Central memory CD4-positive, alpha-beta T cell (primary cell): ENCODE measurements at places on chromosomes 5 and 9.

GRCh38 chr5:167339205-167339604, 952.2 kb upstream of the WWC1 start:
- DNase-seq, result no peak

DNA sequence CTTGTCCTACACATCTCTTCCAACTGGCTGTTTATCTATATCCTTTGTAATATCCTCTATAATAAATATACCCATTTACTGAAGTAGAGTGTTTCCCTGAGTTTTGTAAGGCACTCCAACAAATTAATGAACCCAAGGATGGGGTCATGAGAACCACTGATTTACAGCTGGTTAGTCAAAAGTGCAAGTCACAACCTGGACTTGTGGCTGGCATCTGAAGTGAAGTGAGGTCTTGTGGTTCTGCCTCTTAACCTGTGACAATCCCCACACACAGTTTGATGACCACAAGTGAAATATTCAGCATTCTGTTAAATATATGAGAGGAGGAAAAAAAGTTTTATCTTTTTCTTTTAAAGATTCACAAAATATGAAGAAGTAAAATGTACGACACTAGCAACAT, 126.1 kb downstream of the NR2F1-AS1 start:
- no peak for DNase-seq

GRCh38 chr9:136387217-136387616, 12.8 kb downstream of the SNAPC4 start:
- no peak for DNase-seq

DNA sequence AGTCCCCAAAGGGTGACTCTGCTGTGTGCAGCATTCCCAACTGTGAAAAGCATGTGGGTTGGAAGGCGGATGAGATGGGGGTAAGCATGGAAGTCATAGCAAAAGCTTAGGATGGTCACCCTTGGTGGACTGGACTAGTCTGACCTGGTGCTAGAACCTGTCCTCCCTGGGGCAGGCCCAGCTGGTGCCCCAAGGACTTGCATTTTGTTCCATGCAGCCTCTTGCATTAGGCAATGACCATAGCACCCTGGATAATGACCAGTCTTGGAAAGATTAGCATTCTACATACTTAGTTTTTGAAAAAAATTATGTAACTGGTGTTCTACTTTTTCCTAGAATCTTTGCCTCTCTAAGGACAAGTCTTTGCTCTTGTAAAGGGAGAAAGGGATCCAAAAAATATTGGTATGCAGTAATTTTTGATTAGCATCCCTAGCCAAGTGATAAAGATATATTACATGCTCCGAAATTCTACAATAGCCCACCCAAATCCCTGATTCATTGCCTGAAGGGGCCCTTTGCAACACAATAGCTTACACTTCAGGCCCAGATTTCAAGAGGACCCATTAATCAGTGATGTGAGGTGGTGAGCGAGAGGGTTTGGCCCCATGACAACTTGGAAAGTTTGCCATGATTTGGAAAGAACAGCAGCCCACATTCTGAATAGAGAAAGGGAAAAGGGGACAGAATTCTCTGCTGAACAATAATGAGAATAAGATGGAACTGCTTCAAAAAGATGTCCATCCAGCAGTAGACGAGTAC, 93.3 kb upstream of the CD180 start:
- no peak for DNase-seq

- DNase-seq, result no peak
Observed at GRCh38 chr9:128575469-128575868, 23.1 kb downstream of the SPTAN1 start.

- no peak for DNase-seq
Observed at GRCh38 chr9:136622538-136622948, 40.2 kb upstream of the EGFL7 start.

- DNase-seq, result no peak
Observed at GRCh38 chr9:115157245-115157674, 39.3 kb upstream of the TNC start.

GRCh38 chr9:125844611-125845010, 97.4 kb downstream of the PBX3 start:
- no peak for DNase-seq

- DNase-seq, result no peak
Observed at GRCh38 chr5:93926831-93927620, 185.6 kb upstream of the POU5F2 start.

DNA sequence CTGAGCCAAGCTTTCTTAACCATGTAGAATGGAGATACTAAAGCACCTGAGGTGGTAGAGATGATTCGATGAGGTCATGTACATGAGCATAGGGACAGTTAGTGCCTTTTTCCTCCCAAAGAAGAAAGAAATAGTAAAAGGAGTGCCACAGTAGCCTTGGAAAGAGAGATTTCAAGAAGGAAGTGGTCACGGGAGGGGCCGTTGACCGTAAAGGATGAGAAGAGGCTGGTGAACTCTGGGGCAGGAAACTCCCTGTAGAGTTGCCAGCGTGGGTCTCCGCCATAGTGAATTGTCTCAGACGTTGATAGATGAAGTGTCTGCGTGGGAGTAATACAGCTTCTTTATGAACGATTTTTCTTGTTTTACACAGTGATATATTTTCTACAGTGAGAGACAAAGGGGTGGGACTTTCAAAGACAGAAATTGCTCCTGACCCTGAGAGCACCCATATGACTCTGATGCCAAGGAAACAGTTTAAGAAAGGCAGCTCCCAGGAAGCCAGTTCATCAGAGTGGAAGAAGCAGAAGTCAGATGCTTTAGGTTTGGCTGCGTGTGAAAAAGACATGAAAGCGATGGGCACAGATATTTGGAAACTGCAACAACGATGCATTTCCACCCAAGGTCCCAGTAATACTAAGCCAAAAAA, 41.3 kb downstream of the UGCG start:
- peak; percentile 47 for DNase-seq

DNA sequence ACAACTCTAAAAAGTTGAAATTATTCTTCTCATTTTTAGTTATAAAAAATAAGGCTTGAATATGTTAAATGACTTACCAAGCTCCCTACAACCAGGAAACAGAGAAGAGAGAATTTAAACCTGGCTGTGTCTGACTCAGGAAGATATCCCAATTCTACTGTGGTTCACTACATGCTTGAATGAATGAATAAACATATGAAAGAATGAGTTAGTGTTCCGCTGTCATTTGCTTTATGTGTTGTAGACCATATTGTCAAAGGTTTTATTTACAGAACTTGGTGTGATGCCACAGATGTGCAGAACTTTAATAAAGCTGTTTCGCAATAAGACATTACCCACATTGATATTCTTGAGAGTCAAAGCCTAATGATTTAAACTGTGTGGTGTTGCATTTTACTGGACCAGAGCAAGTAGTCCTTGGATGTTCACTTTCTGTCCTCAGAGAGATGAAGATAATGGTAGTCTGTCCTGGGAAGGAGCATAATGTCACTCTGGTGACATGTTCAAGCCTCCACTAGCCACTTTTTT, 313.2 kb downstream of the TRIM32 start:
- DNase-seq, result no peak

GRCh38 chr5:159514229-159514810, 184.0 kb upstream of the IL12B start:
- DNase-seq, result no peak

DNA sequence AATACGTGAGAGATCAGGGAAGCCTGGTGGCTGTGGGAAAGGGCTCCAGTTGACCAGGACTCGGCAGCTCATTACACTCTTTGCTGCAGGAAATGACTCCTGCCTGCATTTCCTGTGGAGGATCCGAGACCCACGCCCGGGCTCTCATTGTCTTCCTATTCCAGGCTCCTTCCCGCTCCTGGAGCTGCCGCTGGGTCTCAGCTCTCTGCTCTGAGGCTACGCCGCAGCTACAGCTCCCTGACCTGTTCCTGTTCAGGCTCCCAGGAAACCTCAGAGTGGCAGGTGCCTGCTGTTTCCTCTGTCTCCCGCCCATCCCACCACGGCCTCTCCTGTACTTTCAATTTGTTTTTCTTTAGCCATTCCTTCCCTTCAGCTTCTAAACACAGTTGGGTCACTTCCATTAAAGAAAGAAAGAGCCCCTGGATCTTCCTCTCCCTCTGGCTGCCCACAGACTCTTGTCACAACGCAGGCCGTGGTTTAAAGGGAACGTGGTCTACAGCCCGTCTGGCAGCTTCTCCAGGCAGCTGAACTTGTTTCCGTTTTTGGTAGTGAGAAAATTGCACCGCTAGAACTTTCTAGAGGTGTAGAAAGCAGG, 71.5 kb downstream of the IL6ST start:
- peak; percentile 8 for DNase-seq

DNA sequence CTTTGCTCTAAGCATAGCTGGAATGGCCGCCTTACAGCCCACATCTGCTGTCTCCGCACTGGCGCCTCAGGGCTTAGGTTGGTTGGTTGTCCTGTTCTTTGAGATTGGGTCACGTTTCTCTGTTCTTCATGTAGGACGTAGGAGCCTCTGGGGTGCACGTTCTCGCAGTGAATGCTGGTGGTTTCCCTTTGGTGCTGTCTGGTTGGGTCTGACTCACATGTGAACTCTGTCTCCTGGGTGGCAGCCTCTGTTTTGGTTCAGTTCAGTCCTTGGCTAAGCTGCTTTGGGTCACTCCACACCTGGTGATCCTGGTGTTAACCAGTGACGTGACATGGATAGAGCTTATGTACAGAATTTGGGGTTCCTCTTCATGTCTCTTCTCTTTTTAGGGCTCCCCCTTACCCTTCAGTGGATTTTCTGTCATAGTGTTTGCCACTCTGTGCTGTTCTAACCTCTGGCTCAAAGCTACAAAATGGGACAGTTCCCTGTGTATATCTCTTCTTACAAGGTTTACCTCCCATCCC, 12.6 kb upstream of the LPCAT1 start:
- peak; percentile 73 for DNase-seq

DNA sequence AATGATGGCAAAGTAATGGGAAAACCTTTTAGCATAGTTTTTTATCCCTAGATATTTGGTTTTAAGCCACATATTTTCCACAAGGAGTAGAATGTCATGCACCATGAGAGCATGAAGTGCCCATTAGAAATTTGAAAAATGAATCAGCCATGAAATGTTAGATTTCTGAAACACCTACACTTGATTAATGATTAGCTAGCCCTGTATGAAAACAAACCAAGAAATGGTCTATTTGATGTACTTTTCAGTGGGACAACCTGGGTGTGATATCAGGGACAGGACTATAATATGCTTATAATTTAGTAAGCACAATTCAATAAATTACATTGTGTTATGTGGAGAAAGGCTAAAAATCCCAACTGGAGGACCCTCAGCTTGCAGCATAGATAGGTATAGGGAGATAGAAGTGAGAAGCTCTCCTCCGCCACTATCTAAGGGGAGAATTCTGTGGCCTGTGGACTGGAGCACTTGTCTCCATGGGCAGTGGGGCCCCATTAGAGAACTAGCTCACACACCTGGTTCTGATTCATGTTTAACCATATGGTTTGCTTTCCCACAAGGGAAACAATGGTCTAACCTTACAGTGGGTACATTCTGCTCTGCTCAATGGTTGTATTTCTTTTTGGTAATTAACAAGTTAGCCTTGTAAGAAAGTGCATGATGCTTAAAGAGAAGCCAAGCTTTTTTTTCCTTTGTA, 35.2 kb downstream of the NUP214 start:
- no peak for DNase-seq

- DNase-seq, result no peak
Observed at GRCh38 chr5:98443881-98444280, 329.6 kb upstream of the RGMB start.

GRCh38 chr9:5450359-5451091, at the start of gene CD274:
Gene CD274, plus strand, starts transcription at chr9:5450542. Its CDS starts 5,572 bp downstream, at chr9:5456114.
- peak; percentile 76 for DNase-seq
